ENCODE measurements at places on chromosomes 2 and 18. TPM values are rescaled to one million over a fixed set of nuclear protein-coding genes. Genes with fewer than 3 reads are reported as not detected.

Gene SMAD2
- total RNA-seq = 96.0 TPM

Gene GPR45
- 0.98 TPM for total RNA-seq

Gene ALK
- 4.8 TPM for total RNA-seq

Gene SRD5A2
- total RNA-seq = not detected

Gene ATOH8
- total RNA-seq = 16.9 TPM

Gene PIK3C3
- total RNA-seq = 68.1 TPM

Gene DSG4
- not detected for total RNA-seq

Gene GTF2A1L
- total RNA-seq = not detected

Gene TEKT4
- not detected for total RNA-seq

Gene TM4SF20
- total RNA-seq = not detected

Gene ANKRD62
- 0.29 TPM for total RNA-seq

Gene GNAL
- total RNA-seq = 18.8 TPM

Gene CCDC195
- not detected for total RNA-seq

Gene RAD51AP2
- total RNA-seq = not detected

Gene CKAP2L
- 7.7 TPM for total RNA-seq

Gene CCDC85A
- not detected for total RNA-seq

Gene POMC
- not detected for total RNA-seq

Gene C2orf76
- total RNA-seq = 23.8 TPM

Gene MARCHF4
- total RNA-seq = not detected

Gene GPR35
- not detected for total RNA-seq

Gene PDE11A
- total RNA-seq = 2.5 TPM

Gene RAB6C
- total RNA-seq = not detected

Gene KCNG2
- not detected for total RNA-seq

Gene MTIF2
- total RNA-seq = 108 TPM

Gene ZNF519
- 2.8 TPM for total RNA-seq

Gene DNAJC5G
- total RNA-seq = not detected

Gene DYSF
- 0.56 TPM for total RNA-seq

Gene CPLX4
- total RNA-seq = not detected

Gene ABCA12
- not detected for total RNA-seq

Gene IL36A
- total RNA-seq = not detected

Gene BCL2
- total RNA-seq = 8.6 TPM

Gene BOLL
- total RNA-seq = not detected

Gene ATIC
- total RNA-seq = 45.8 TPM

Gene MYO3B
- total RNA-seq = 1.8 TPM

Gene ZC3H6
- total RNA-seq = 2.0 TPM

Gene LOXL3
- total RNA-seq = 30.4 TPM

Gene ATL2
- total RNA-seq = 130 TPM

Gene TRIM43
- total RNA-seq = not detected
